ENCODE measurements at places on chromosomes 13 and 19.

DNA sequence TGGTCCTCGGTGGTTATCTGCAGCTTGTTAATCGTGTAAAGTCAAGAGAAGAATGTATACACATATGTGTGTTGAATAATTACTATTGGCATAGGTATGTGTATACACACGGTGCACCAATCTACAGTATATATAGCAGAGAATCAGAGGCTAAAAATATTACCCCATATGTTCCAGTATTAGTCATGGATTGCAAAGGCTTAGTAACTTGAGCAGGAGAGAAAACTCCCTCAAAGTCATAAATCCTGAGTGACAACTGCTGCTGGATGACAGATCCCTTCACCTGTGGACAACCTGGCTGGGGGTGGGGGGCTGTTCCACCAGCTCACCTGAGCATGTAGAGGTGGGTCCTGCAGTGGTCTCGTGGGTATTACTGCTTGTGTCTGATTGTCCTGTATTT is 185.0 kb downstream of the ZNF536 start:
- DNase-seq, result no peak

DNA sequence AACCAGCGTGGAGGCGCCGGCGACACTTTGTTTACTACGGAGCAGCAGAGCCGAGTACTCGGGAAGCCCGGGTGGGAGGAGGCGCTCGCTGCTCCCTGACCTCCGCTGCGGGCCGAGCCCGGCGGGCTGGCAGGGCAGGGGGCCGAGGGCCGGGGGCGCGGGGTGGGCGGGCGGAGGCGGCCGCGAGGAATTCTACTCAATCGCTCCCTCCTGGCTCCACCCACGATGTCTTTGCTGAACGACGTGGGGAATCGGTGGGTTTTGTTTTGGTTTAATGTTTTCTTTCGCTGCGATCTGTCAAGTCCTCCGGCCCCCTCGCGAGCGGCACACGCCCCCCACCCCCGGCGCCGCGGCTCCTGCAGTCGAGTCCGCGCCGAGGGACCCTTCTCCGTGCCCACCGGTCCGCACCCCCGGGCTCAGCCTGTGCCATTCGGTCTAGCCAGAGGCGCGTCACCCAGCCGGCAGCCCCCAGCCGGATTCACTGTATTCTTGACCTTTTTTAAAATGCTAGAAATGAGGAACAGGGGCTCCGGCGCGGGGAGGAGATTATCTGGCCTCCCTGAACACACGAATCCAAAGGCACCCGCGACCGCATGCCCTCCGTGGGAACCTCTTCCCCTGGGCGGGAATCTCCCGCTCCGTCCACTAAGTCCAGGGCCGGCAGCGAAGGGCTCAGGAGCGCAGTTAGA is 636 bp upstream of the FOXO1 start:
- peak; percentile 52 for DNase-seq

DNA sequence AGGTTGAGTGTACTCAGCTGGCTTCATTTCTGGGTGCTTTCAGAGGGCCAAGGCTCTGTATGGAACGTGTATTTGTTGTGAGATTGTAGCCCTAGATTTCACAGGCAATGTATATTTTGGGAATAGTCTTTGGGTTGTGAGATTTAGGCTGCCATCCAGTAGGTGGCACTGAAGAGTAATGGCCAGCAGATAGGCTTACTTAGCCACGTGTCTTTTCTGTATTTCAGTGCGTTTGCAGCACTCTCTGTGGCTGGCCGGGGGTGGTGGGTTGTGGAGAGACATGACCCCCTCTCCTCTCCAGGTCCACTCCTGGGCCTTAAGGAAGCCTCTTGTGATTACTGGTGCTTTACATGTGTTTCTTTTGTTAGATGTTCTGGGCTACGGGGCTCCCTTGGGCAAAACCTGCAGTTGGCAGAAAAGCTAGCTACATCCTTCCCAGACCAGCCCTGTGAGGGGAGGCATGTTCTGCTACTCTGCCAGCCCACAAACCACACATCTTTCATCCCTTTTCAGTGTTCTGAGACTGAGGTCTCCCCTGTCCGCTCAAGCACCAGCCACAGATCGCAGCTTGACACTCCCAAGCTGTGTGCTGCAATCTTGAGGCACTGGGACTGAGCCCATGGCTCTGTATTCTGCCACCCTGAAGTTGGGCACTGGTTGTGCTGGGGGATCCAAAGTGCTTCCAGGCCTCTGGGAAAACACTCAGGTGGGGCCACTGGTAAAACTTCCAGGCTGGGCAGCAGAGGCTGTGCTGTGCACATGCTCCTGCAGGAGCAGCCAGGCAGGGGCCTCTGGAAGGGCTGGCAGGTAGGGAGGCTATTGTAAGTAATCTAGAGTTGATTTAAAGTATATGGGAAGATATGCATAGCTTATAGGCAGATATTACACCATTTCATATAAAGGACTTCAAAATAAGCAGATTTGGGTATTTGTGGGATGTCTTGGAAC is 1096.8 kb upstream of the PCDH20 start:
- DNase-seq, result no peak

GRCh38 chr19:48826606-48827020 is 9.7 kb downstream of the HSD17B14 start:
- no peak for DNase-seq

- DNase-seq, result no peak
Observed at GRCh38 chr13:76894401-76895110, 8.4 kb upstream of the KCTD12 start.

DNA sequence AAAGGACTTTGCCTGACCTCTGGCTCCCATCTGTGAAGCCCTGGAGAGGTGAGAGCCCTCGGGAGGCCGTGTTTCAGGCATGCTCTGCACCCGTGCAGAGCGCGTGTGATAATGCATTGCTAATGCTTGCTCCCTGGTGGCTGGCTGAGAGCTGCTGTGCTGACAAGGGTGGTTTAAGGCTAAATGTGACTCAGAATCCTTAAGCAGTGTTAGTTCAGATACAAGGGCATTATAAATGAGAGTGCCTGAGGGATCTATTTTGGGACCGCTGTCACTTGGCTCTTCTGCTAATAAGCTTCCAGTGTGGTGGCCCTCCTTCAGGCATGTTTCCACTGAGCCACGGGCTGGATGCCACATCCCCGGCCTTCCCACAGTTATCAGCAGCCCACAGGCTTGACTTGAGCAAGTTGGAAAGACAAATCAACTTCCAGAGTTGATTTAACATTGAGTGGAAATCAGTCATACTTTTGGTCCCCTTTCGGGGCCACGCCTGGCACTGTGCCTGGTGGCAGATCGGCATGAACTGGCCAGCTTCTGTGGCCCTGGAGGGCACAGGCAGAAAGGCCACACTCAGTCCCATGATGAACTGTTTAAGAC is 17.0 kb downstream of the ALOX5AP start:
- DNase-seq, result no peak

GRCh38 chr19:48123907-48124651 is 13.5 kb upstream of the PLA2G4C start:
- no peak for DNase-seq

DNA sequence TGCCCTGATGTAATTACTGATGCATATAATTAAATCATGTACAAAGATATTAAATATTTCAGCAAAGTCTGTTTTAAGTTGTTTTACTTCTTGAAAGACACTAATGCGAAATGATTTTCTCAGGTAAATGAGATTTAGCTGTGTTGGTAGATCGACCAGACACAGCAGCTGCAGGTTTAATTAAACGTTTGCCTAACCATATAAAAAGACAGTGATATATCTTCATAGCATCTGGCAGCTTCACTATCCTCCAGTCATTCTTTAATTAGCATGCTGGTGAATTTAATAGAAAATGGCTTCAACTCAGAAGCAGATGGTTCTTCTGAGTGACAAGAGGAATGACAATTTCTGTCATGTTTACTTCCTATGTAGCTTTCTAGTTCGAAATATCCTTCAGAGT is 69.3 kb downstream of the NHLRC3 start:
- no peak for DNase-seq

- no peak for DNase-seq
Observed at GRCh38 chr13:114134944-114135610, 2.7 kb upstream of the RASA3 start.

DNA sequence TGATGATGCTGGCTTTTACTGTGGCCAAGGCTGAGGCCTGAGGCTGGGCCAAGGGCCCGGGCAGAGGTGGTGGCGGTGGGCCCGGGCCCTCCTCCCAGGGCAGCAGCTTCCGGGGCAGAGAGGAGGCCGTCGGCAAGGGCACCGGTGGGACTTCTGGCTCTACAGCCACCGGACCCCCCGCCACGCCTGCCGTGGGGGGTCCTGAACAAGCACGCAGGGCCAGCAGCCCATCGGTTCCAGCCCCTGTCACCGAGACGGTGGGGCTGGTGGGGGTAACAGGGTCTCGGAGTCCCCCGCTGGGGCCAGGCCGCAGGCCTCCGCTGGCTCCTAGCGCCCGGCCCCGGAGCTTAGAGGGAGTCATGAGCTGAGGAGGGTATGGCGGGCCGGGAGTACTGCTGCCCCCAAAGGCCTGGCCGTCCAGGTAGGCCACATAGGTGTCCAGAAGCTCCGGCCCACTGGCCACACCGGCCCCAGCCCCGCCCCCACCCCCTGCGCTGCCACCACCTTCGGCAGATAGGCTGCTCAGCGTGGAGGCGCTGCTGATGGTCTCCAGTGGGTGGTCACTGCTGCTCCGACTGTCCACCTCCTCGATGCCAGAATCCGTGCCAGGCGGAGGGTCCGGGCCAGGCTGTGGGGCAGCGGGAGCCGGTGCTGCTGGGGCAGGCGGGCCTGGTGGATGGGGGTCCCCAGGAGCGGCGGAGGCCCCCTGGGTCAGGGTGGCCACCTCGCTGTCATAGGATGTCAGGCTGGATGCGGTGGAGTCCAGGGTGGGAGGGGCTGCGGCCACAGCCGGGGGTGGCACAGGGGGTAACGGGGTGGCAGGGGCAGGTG is 17.3 kb downstream of the C19orf81 start:
- no peak for DNase-seq

GRCh38 chr19:4590559-4590958 is 31.1 kb upstream of the SEMA6B start:
- no peak for DNase-seq

DNA sequence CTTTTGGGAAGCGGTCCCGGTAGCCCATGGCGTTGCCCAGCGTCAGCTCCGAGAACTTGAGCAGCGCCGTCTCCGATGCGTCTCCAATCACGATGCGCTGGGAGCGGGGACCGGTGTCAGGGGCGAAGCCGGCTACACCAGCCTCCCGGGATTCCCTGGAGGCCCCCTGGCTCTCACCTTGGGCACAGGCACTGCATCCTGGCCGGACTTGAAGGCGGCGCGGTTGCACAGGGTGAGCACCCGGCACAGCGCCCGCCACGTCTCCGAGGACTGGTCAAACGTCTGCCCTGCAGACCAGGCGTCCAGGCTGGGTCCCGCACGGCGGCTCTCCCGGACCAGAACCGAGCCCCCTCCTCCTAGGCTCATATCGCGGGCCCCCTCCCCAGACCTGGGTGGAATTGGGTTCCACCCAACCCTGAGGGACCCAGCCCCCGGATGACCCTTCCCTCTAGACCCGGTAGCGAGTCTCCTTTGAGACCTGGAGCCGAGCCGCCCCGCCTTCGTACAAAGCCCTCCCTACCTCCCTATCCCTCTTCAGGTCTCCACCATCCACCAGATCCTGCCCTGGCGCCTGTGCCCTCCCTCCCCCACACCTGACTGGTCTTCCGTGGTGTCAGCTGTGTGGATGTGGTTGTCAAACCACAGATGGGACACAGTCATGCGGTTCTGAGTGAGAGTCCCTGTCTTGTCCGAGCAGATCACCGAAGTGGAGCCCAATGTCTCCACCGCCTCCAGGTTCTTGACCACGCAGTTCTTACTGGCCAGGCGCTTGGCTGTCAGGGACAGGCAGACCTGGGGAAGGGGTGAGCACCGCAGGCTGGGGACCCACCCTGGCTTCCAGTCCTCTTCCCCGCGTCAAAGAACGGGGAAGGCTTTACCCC is 4.8 kb downstream of the ATP4A start:
- DNase-seq, result no peak

- peak; percentile 68 for DNase-seq
Observed at GRCh38 chr19:8001995-8002849, 3.2 kb downstream of the ELAVL1 start.

GRCh38 chr13:75256922-75257321 is 225.0 kb downstream of the TBC1D4 start:
- no peak for DNase-seq

- no peak for DNase-seq
Observed at GRCh38 chr13:35675651-35676050, 199.2 kb upstream of the MAB21L1 start.

GRCh38 chr13:28621449-28621848 is 37.5 kb upstream of the POMP start:
- DNase-seq, result no peak

DNA sequence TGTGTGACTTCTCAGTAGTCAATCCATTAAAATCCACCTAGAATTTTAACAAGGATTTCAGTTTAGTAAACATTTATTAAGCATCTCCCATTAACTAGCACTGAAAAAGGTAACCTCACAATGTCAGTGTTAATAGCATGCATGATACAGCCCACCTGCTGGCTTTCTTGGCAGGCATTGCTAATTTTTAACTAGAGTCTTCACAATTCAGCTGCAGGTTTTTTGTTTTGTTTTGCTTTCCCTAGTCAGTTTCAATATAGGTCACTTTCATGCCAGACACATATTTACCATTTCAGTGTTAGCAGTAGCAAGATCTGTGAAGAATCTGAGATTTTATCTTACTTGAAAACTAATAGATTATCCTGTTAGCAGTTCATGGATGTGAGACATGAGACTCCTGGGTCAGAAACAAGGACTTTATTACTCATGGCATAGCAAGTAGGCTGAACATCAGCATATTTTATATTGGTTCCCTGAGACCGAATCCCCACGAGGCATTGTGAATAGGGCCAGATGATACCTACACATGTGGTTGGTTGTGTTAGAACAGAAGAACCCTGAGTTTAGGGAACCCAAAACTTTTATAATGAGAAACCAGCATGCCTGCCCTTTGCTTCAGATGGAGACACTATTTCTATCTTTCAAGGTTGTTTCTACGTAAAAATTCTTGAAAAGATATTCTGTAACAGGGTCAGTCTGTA is 198.0 kb upstream of the HTR2A start:
- DNase-seq, result no peak

DNA sequence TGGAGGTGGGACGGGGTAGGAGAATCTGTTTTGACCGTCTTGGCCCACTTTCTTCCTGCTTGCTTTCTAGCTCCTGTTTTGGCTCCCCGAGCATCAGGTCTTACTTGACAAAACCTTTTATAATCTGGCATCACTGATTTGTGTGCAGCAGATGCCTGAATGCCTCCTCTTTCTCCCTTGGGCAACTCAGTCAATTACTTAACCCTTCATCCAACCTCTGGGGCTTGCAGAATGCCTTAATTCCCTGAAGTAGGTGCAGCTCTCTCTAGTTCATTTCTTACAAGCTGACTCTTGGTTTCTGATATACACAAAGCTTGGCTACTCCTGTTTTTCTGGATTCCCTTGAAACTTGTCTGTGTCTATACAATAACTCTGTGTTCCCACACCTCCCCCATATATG is 5.7 kb upstream of the NUP58 start:
- no peak for DNase-seq

DNA sequence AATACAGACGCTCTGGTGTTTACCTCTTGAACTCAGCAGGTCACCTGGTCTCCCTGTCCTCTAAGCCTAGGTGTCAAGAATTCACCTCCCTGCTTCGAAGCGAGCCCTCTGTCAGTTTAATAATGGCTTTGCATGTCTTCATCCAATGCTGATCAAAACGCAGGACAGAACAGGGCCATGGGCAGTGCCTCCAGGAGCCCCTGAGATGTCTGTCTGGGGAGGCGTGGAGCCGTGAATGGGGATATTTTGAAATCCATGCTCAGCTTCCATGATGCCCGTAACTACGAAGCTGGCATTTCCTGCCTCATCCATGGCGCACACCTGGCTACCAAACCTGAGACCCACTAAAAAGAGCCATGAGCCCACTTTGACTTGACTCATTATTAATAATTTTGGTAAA is 113.7 kb downstream of the RAB20 start:
- DNase-seq, result no peak

GRCh38 chr13:28820099-28821051 is at the start of gene MTUS2:
MTUS2 (plus strand) TSS chr13:28820339.
- no peak for DNase-seq

Measured in NK-92 treated with Interleukin-12 subunit alpha and Interleukin-12 subunit beta, amount 100 ng/mL, for 24 hours (cell line).